ENCODE measurements at places on chromosomes 4 and X. TPM values are rescaled to one million over a fixed set of nuclear protein-coding genes. Genes with fewer than 3 reads are reported as not detected.
A peak's percentile ranks its signal among the peaks of the same experiment; 100 is the strongest.

Gene DIPK2B
- total RNA-seq = 20.8 TPM

GRCh38 chrX:9566150-9566621 lies 101.3 kb downstream of the TBL1X start:
- peak; percentile 77 for DNase-seq

Gene GLA
- total RNA-seq = 17.8 TPM

GRCh38 chr4:734951-735350 lies 29.3 kb downstream of the PCGF3 start:
- DNase-seq = no peak

DNA sequence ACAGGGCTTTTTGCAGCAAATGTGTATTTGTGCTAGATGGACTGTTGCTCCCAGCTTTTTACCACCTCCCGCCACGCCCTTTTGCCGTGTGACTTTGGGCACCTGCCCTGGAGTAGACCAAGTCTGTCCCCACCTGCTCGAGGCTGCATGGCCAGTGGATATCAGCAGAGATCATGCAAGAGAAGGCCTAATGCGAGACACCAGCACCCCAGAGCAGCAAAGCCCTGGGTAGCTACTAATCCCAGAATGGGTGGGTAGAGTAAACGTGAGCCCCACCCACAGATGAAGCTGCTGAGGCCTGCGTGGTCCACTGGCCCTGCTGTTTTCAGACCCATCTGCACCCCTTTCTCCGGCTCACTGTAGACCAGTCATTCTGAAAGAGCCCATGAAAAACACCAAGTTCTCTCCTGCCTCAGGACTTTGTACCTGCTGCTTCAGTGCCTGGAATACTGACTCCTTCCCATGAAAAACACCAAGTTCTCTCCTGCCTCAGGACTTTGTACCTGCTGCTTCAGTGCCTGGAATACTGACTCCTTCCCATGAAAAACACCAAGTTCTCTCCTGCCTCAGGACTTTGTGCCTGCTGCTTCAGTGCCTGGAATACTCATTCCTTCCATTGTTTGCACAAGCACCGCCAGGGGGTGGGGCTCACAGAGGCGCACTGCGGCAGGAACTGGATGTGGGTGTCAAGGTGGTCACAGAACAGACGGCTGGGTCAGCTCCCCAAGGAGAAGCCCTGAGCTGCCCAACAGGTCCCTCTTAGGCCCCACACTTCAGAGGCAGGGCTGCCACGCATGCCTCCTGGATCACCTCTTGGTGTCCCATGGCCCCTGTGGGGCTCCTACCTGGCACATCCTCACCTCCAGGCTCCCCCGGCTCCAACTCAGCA lies 5.1 kb upstream of the TNIP2 start:
- peak; percentile 61 for DNase-seq

Gene CT45A2
- not detected for total RNA-seq

- DNase-seq = peak; percentile 47
Observed at GRCh38 chrX:19303256-19303880, 40.4 kb upstream of the PDHA1 start.

Gene HMX1
- not detected for total RNA-seq

DNA sequence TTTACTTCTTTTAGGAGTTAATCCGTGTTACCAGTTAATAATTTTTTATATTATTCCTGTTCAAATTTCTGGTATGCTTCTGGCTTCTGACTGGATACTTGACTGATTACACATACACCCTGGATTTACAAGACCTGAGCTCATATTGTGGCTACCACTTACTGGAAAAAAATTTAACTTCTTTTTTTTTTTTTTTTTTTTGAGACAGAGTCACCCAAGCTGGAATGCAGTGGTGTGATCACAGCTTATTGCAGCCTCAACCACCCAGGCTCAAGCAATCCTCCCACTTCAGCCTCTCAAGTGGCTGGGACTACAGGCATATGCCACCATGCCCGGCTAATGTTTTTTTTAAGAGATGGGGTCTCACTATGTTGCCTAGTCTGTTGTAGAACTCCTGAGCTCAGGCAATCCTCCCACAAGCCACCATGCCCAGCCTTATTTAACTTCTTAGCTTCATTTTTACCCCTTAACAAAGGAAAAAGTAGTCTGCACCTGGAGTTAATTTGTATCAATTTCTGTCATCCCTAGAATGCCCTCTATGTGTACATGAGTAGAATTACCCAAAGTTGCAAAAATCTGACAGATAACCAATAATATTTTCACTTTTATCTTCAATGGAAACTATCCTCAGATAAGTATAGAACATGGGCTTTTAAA lies 50.3 kb downstream of the TMEM165 start:
- DNase-seq = no peak

DNA sequence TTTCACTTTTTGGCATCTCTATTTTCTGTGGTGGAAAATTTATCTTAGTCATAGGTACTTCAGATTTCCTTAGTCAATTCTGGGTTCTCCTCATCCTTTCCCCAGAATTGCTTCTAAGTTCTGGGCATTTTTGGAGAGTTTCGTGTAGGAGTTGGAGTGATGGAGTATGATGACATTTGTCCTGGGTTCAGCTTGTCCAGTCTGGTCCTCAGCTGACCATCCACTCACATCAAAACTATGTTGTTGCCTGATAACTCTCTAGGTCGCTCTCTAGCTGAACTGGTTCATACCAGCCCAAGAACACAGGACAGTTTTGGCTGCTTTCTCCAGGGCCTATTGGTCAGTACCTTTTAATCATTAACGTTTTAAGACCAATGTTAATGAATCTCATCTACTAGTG lies 13.2 kb downstream of the PTTG2 start:
- DNase-seq = no peak

- no peak for DNase-seq
Observed at GRCh38 chr4:84392951-84393590, 106.0 kb downstream of the NKX6-1 start.

DNA sequence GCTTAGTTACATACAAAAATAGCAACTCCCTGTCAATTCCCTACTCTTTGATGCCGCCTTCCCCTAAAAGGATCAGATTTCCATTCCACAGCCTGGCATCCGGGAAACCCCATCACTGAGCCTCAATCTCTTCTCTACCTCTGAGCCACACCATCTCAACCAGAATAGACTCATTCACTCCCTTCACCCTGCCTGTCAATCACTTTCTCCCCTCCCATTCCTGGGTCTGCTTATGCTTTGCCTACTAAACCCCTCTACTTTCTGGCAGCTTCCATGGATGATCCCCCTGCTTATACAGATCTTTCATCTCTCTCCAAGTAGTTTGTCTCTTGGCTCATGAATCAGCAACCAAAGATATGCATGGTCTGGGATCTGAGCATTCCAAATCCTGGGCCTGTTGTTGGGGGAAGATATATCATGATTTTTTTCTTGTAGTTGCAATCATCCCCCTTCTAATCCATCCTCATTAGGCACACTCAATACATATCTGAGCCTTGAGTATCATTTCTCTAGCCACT lies 2.6 kb downstream of the AMER1 start:
- no peak for DNase-seq

- no peak for DNase-seq
Observed at GRCh38 chr4:55921093-55921492, 27.7 kb upstream of the CEP135 start.

Gene DGAT2L6
- not detected for total RNA-seq

Gene GUCY1B1
- 10.5 TPM for total RNA-seq

DNA sequence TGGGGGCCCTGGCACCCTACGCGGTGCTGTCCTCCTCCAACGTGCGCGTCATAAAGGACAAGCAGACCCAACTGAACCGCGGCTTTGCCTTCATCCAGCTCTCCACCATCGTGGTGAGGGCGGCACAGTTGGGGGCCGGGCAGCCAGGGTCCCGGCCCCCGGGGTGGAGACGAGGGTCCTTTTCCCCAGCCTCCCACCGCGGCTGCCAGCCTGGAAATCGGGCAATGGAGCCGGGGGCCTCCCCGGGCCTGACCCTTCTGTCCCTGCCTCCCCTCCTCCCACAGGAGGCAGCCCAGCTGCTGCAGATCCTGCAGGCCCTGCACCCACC lies 13.7 kb upstream of the UBA1 start:
- peak; percentile 20 for DNase-seq

Gene IGSF1
- total RNA-seq = 2.4 TPM

DNA sequence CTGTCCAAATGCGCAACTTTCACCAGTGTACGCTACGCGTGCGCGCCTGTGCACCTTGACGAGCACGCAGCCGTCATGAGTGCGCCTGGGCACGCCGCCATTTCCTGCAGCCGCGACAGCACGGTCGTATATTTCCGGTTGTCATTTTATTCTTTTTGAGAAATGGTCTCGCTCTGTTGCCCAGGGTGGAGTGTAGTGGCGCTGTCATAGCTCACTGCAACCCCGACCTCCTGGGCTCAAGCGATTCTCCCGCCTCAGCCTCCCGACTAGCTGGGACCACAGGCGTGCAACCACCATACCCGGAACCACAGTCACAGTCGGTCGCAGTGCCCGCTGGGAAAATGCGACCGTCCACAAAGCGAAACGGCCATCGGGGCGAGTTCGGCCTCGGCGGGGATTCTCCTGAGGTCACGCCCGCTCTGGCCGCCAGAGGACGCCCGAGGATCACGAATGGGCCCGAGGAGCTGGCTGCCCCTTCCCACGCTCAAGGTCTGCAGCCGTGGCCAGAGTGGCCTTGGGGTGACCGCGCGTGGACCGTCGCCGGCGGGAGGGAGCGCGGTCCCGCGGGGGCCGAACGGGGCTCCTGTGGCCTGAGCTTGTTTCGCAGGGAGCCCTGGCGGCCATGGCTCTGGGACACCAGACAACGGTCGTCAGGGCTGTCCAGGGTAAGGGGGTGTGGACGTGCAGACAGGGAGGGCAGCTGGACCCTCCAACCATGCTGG lies 23.7 kb upstream of the PNMA3 start:
- DNase-seq = peak; percentile 74

DNA sequence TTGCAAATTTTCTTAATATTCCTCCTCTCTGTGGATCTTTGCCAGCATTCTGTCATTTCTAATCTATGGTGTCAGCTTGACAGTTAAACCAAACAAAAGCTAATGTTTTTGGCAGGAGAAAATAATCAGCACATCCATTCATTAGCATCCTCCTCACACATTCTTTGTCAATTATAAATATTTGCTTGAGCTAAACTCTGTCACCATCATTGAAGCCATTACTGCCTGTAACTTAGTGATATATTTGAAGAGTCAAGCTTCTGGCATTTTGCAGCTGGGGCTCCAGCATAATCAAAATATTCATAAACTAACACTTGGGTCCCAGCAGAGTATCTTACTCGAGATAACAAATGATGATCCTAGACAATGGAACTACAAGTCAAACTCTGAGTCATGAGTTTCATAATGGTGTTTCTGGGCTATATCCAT lies 126.1 kb downstream of the EIF4E start:
- no peak for DNase-seq

Gene GAGE1
- not detected for total RNA-seq

DNA sequence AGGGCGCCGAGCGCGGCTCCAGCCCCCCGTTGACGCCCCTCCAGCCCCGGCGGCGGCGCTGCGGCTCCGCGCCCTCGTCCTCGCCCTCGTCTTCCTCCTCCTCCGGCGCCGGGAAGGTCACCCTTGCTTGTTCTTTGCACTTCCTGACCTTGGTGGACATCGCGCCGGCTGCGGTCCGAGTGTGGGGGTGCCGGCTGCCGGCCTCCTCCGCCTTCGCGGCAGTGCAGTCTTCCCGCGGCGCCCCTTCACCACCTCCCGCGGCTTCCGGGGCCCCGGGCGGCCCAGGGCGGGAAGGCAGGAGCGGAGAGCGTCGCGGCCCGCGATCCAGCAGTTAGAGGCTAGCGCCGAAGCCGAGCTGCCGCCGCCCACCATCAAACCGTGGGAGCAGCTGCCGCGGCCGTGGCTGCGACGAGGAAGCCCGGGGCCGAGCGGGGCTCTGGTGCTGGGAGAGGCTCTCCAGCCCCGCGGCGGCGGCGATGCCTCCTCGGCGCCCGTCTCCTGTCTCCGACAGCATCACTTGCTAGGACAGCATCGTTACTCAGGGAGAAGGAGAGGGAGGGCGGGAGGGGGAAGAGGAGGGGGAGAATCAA lies at the start of gene TRPC3:
Gene TRPC3, minus strand, starts transcription at position 540 of the 590 bp plus-strand sequence. Its CDS starts 380 bp downstream, at position 160.
- DNase-seq = peak; percentile 42

DNA sequence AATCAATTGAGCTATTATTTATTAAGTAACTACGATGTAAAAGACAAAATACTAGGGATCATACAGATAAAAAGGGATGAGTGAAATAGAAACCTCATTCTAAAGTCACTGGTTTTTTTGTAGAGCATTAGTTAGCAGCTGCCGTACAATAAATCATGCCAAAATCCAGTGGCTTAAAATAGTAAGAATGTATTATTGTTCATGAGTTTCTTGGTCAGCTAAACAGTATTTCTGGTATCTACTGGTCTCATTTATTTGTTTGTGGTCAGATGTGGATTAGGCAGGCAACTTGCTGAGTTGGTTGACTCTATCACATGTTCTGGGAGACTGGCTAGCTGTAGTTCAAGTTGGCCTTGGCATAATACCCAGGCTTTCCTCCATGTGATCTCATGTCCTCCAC lies 667.3 kb downstream of the GALNTL6 start:
- DNase-seq = no peak

Gene TBC1D8B
- 4.2 TPM for total RNA-seq

DNA sequence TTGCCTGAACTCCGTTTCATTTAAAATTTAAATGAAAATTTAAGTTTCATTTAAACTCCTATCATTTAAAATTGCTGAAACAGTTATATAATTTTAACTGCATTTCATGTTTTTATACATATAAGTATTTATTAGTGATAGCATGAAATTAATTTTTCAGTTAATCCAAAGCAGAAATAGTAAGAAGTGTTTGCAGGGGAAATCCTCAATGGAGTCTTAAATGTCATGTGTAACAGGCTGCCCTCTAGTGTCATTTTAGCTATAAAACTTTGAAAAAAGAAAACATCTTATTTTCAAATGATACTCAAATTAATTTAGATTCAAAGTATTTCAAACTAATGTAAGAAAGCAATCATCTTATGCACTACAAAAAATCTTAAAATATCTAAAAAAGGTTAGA lies 27.2 kb downstream of the TAPT1 start:
- DNase-seq = no peak

- DNase-seq = no peak
Observed at GRCh38 chr4:107115185-107115847, 79.2 kb upstream of the DKK2 start.

DNA sequence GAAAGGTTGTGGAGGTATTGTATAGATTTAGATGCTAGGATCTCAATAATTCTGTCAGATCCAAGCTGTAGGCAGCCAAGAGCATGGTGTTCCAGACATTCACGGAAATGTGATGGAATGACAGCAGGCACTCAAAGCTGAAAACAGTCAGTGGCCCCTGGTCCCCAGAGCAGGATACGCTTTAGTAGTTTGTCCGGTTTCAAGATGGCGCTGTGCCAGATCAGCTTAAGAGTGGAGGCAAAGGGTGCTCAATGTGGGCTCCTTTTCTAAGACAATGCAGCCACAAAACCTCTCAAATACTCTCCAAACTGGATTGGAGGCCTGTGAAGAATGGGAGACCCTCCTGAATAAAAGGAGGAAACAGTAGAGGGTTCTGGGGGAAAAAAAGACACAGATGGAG lies 291.2 kb upstream of the HS3ST1 start:
- no peak for DNase-seq

Gene BEX1
- 8.9 TPM for total RNA-seq

Gene FGFBP1
- not detected for total RNA-seq

Gene SPACA5
- total RNA-seq = not detected

Gene FREM3
- 0.08 TPM for total RNA-seq

- no peak for DNase-seq
Observed at GRCh38 chr4:22339491-22339890, 176.4 kb downstream of the ADGRA3 start.
